ENCODE measurements at places on chromosomes 7 and 10.

DNA sequence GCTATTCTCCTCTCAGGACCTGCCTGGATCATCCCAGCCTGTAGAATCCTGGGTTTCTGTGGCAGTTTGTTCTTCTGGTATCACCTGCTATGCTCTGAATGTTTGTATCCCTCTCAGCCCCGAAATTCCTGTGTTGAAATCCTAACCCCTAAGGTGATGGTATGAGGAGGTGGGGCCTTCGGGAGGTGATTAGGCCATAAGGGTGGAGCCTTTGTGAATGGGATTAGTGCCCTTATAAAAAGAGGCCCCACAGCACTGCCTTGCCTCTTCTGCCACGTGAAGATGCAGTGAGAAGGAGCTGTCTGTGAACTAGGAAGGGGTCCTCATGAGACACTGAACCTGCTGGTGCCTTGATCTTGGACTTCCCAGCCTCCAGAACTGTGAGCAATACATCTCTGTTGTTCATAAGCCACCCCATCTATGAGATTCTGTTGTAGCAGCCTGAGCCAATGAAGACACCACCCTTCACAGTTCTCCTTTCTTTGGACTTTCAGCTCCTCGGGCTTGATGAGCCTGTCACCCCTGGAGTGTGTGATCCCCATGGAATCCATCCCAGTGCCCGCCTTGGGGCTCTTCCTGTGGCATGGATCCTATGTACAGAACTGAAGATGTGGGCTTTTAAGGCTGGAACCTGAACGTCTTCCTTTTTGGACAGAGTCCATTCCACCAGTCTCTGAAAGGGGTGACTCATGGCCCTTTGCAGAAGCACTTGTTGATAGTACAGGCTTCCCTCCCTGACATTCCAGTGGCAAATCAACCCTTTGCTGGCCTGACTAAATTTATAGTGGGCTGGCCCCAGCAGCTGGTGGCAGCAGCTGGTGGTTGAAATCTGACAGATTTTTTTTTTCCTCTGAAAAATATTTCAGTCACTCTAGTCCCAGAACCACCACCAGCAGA, 138.0 kb downstream of the TACC2 start:
- DNase-seq: no peak

DNA sequence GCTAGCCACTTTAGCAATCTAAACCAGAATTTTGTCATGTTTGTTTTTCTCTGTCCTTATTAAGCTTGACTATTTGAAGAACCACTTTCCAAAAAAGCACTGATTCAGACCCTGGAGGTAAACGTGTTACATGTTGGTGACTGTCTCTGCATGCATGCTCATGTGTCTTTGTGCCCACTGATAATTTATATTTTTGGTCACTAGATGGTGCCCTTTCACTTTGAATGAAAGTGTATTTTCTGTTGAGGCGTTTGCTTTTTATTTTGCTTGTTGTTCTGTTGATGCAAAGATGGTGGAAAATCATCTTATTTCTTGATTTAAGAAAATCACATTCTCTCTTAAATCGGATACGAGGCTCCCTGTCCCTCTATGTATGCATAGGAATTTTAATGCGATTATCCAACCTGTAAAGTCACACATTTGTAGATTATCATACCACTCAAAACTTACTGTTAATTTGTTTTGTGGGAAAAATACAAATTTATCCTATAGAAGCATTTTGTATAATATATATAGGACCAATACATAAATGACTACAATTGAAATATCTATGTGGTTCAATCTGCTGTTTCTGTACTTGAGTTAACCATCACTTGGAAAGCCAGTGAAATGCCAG, 269.3 kb downstream of the BICC1 start:
- peak; percentile 38 for DNase-seq

- DNase-seq: no peak
These were observed 44.8 kb downstream of the PALS2 start for GRCh38 chr7:24617957-24618616.

DNA sequence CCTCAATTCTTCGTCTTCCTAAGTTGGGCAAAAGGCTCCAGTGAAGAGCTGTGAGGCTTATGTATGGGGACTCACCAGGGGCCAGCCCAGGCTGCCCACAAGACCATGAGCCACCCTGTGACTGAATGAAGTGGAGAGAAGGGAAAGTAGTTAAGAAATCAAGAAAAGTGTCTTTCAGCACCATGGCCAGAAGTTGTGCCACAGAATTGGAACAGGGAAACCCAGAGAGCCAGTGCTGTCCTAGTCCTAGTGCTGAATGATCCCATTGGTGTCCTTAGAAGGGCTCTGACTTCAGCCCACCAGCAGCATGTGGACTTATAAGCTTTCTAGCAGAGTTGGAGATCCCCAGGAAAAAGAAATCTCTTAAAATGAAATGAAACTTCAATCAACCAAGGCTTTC, 37.0 kb upstream of the CCSER2 start:
- DNase-seq: no peak

DNA sequence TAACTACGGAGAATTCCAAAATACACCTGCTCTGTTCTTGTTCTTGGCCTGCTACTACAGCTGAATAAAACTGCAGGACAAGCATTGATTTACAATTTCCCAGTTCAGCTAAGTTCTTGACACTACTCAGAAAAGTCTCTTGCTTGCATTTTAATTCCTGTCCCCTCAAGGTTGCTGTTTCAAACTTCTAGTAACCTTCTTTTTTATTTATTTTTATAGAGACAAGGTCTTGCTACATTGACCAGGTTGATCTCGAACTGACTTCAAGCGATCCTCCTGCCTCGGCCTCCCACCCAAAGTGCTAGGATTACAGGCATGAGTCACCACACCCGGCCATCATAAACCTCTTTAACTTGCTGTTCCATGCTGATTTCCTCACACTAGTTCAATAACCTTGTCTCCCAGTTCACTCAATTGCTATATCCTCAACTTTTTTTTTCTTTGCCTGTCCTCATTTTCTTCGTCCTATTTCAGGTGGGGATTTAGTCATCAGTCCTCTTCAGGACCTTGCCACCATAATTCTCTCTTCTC, 79.9 kb downstream of the ARHGAP21 start:
- no peak for DNase-seq

DNA sequence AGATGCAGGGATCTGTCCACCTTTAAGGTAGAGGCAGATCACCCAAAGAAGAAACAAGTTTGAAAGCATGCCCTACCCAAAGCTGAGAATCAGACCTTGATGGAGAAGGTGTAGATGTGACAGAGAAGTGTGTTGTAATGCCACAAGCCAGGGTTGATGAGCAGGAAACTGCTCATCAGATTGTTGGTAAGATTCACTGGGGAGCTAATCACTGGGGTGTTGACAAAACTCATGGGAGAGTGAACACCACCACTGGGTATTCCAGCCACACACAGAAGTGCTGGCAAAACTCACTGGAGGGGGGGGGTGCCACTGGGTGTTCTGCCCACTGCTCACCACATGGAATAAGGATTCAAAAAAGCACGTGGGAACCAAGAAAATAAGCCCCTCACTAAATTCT, 95.2 kb downstream of the IQUB start:
- DNase-seq: no peak

DNA sequence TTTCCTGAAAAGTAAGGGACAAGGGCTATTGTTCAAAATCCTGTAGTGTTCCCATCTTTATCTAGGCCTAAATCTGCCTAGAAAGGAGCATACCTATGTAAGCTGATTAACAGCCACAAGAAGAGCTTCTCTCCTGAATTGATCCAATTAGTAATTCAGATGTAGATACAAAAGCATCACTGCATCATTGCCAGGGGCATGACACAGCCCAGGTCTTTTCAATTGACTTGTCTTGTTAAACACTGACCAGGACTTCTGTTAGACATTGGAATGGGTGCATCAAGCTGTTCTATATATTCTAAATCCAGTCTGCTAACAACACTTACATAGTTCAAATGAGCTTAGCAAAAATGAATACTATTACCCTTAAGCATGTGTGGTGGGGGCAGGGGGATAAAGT, 589.2 kb downstream of the INHBA start:
- no peak for DNase-seq

- no peak for DNase-seq
These were observed 5.1 kb downstream of the ZNF680 start for GRCh38 chr7:64557601-64558322.

GRCh38 chr7:132907380-132907940, 174.4 kb downstream of the CHCHD3 start:
- no peak for DNase-seq

DNA sequence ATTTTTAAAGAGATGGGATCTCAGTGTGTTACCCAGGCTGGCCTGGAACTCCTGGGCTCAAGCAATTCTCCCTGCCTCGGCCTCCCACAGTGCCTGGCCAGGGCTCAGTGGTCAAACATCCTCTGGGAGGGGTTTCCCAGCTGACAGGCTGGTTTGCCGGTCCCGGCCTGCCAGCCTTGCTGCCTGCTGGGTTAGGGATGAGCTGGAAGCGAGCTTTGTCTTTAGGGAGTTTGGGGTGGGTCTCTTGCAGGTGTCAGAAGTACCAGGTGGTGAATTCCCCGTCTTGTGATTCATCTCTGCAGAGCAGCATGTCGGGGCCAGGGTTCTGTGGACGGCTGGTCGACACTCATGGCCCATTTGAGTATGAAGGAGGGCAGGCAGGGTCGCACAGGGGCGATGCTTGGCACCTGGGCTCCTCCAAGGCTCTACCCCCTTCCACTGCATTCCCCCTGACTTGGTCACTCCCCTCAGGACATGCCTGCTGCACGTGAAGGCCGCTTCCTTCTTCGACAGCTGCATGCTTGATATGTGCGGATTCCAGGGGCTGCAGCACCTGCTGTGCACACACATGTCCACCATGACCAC, 30.3 kb downstream of the ZAN start:
- DNase-seq: no peak

- DNase-seq: no peak
These were observed 192.3 kb upstream of the ZMIZ1 start for GRCh38 chr10:78876449-78876848.

DNA sequence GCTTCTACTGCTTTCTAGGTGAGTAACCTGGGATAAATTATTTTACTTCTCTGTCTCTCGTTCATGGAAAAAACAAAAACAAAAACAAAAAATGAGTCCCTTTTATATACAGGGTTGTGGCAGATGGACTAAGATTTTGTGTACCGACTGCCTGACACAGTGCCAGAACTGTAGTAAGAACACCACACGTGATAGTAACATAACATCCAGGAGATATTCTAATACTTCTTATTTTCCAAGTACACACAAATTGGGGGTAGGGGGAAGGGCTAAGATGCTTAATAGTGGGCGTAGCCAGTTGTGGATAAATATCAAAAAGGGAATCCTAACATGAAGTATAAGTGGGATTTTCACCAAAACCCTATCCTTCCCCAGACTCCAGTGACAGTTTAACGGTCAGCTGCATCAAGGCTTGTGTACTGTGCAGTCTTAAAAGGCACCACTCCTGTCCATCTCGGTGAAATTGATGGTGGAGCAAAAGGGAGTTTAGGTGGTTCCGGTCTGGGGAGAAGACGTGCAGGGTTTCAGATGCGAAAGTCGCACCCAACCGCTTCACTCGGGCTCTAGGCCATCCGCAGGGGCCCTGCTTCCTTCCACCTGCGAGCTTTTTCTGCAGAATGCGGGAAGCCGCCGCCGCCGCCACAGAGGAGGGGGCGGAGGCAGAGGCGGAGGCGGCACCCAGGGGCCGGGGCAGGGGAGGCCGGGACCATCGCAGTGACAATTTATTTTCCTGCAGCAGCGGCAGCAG, at the start of gene STAMBPL1:
Gene STAMBPL1, plus strand, starts transcription at position 712 of the 748 bp plus-strand sequence. CDS start 21,464 bp downstream, outside the sequence.
- peak; percentile 48 for DNase-seq

- DNase-seq: no peak
These were observed 163.3 kb upstream of the TNRC18 start for GRCh38 chr7:5586963-5587348.

DNA sequence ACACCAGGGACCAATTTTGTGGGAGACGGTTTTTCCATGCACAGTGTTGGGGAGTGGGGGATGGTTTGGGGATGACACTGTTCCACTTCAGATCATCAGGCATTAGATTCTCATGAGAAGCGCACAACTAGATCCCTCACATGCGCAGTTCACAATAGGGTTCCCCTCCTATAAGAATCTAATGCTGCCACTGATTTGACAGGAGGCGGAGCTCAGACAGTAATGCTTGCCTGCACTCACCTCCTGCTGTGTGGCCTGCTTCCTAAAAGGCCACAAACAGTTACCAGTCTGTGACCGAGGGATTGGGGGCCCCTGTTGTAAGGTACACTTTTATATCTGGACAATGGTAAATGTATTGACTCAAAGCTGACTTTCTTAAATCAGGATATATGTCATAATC, 45.6 kb upstream of the TRIL start:
- DNase-seq: no peak

- peak; percentile 2 for DNase-seq
These were observed 124.5 kb upstream of the RET start for GRCh38 chr10:42952349-42952748.

Data from NCI-H345 (cell line).